ENCODE measurements at places on chromosomes 5 and 9. TPM values are rescaled to one million over a fixed set of nuclear protein-coding genes. Genes with fewer than 3 reads are reported as not detected.

DMRT3 gene
- not detected for total RNA-seq

LCN2 gene
- total RNA-seq: not detected

SH3TC2 gene
- total RNA-seq: 8.6 TPM

TAF11L10 gene
- not detected for total RNA-seq
